AG04449 (cell line): ENCODE measurements at places on chromosomes 1 and 21.

DNA sequence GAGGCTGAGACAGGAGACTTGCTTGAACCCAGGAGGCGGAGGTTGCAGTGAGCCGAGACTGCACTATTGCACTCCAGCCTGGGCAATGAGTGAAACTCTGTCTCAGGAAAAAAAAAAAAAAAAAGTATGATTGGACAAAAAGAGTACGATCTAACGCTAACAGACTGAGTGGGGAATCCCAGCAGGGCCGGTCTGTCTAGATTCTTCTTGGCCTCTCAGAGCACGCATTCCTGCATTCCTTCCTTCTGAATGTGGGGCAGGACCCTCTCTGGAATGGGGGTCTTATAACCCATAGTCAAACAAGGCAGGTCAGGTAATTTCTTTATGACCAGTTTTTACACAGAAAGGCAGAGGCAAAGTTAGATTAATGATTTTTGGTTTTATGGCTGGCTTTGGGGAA lies 92.0 kb upstream of the PPM1J start:
- no peak for DNase-seq

GRCh38 chr1:6357243-6357936 lies 36.2 kb downstream of the ACOT7 start:
- DNase-seq = no peak

- DNase-seq = no peak
These were observed 62.1 kb downstream of the DOP1B start for GRCh38 chr21:36218691-36219090.

DNA sequence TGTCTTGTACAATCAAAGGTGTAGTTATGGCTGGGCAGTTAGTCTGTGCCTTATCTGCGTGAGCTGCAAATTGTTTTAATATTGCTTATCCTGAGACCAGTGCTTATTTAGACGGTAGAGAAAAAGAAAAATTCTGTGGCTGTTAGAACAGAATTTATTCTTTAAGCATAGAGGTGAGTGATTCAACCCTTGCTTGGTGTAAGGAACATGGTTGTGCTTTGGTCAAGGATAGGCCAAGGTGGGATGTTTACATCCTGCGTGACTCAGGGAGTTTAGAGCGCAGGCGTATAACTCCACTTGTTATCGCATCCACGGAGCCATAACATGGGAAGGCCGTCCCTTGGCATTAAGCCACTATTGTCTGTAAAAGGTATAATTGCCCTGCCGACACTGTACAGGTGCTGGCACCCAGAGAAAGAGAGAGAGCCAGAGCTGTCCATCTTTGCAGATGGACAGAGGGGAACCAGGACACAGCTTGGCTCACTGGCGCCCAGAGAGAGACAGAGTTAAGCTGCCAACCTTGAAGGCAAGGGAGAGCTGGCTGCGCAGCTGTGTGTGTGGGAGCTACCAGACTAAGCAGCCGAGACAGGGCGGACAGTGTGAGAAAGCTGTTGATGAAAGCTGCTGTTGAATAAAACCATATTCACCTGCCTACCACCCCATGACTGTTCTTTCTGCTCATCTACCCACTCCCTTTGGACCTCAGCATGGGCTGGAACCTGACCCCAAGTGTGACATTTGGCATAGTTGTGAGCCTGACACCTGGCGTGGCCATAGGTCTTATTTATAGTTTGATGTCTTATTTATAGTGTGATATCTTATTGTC lies 200.4 kb downstream of the DYRK1A start:
- no peak for DNase-seq

GRCh38 chr1:86823821-86824500 lies 90.0 kb downstream of the SELENOF start:
- DNase-seq = no peak

DNA sequence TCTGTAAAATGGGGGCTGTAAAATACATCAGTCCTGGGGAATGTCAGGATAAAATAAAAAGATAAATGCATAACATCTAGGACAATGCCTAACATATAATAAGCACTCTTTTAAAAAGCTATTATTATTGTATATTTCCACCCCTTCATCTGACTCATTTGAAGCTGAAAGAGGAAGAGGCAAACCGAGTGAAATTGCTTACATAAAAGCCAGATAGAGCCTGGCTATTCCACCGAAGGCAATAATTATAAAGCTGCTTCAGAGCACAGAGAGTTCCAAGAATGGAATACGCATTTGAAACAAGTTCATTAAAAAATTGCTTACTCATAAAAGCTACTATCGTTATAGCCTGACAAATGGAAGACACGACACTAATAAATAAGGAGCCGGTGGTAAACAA lies 186.1 kb upstream of the CAMK1G start:
- DNase-seq = no peak

DNA sequence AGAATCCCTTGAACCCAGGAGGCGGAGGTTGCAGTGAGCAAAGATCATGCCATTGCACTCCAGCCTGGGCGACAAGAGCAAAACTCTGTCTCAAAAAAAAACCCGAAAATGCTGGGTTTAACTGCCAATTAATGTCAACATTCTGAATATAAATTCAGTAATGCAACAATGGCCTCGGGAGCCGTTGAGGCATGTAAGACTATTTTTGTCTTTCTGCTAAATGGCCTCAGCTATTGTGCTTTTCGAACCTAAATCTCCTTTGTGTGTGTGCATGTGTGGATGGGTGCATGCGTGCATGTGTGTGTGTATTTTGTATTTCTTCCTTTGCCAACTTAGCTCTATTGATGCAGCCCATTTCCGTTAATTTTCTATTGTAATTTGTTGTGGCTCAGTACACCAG lies 31.6 kb downstream of the CLIC4 start:
- no peak for DNase-seq

- DNase-seq = no peak
These were observed 32.1 kb downstream of the LRP8 start for GRCh38 chr1:53295726-53296116.

DNA sequence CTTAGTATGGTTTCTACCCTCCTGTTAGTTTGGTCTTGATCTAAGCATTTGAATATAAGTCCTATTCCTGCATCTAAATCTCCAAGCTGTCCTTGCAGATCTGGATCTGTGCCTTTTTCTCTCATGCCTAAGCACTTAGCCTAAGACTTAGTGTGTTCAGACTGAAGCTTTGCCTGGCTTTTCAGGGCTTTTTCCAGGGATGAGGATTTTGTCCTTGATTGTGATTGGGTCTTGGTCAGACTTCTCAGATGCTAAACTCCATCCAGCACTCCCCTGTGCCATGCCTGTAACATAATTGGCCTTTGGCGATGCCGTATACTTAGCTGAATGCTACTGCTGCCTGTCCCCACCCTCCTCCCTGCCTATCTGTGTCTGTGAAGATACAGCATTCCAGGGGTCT lies 98.1 kb upstream of the NRIP1 start:
- DNase-seq = no peak

GRCh38 chr1:154703170-154703569 lies 95.2 kb upstream of the ADAR start:
- DNase-seq = no peak
